ENCODE measurements at places on chromosomes 2 and 18.
A peak's percentile ranks its signal among the peaks of the same experiment; 100 is the strongest.

GRCh38 chr2:227503433-227504406 lies 31.8 kb downstream of the AGFG1 start:
- no peak for DNase-seq

DNA sequence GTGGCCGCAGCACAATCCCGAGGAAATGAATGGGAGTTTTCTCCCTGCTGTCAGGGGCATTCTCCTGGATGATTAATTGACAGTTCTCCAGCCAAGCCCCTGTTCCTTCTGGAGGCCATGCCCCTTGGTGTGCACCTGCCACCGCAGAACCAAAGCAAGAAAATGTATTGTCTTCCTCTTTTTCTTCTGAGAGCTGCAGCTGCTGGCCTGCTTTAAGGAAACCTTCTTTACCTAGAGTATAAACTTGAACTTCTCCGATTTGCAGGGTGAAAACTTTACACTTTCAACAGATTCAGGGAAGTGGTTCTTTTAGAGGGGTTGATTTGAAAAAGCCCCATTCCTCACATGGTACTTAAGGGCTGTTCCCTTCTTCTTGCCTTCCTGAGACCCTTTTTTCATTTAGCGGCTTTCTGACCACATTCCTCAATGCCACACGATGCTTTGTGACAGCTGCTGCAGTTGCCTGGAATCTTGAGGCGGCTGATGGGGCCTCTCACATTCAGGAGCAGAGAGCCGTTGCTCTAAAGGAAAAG lies 402.8 kb downstream of the TXNL1 start:
- no peak for DNase-seq

GRCh38 chr2:1487758-1488157 lies 74.5 kb downstream of the TPO start:
- no peak for DNase-seq

DNA sequence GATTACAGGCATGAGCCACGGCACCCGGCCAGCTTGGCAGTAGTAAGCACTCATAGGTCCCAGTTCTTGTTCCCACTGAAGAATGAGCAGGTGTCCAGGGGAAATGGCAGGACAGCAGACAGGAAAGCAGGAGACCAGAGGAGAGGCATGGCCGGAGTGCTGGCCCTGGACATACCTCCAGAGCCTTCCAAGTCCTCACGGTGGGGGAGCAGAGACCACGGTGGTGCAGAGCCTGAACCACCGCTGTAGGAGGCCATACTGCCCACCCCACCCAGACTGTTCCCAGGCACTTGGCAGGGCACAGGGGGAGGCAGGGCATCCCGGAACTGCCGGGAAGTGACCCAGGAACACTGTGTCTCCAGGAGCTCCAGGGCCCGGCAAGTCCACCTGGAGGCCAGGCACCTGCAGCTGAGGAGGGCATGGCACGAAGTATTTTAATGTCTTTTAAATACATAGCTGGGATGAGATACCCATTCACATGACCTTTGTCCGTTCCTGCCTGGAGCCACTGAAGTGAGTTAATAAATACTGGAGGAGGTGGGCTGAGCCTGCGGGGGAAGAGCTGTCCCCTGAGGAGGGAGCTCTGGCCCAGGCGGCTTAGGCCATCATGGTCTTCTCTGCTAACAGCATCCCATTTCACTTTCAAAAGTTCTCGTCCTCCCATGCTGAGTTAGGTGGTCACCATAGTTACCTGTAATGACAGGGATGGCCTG lies 49.7 kb upstream of the TFCP2L1 start:
- DNase-seq = no peak

GRCh38 chr2:214019973-214020345 lies 390.9 kb upstream of the VWC2L start:
- DNase-seq = no peak

DNA sequence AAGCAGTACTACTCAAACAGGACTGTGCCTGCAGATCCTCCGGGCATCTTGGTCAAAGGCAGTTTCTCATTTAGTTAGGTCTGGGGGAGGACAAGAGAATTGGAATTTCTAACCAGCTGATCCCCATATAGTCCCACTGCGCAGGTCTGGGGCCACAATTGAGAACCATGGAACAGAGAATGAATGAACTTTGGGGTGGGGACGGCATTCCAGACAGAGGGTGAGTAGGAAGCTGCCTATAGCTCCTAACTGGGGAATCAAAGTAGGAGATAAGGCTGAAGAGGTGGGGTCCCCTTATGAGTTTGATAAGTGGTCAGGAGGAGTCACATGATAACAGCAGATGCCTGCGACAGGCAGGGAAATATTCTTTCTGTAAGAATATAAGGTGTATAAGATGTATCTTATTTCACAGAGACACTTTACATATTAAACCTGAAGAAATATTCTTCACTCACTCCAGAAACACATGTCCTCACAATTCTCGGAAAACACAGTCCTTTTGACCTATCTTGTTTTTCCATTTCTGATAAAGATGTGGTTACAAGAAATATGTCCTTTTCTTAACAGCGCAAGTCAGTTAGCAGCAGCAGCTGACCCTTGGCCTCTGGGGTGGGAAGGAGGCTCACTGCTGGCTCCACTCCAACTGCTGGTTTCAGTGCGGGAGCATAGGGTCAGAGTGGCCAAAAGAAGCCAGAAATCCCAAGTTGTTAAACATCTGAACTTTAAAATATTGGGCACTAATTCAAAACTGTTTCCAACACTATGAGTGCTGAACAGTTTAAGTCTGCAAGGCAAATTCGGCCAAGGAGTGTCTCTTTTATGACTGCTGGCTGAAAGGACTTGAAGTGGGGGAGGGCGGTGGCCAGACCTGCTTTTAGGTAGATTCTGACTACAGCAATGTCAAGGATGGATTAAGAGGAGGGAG lies 12.6 kb upstream of the TMEM214 start:
- DNase-seq = no peak

GRCh38 chr2:66343259-66343658 lies 91.7 kb upstream of the MEIS1 start:
- no peak for DNase-seq

DNA sequence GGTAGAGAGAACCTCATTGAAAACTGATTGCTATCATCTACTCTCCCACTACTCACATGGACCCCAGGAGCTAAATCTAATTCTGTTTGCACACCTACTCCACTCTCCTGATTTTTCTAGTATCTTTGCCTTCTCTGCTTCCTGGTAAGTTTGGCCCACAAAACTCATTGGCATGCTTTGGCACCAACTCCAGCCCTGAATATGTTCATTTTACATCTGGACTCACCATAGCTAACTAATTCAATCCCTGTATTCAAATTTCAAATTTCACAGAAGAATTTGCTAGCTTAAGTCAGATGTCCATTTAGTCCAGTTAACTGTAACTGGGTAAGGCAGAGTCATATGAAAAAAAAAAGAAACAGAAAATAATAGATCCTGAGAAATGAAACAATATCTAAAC lies 442.1 kb downstream of the SUCLG1 start:
- DNase-seq = no peak

GRCh38 chr18:34965108-34965507 lies 76.1 kb upstream of the MAPRE2 start:
- peak; percentile 30 for DNase-seq

GRCh38 chr18:58309099-58309498 lies 265.1 kb downstream of the NEDD4L start:
- DNase-seq = no peak

DNA sequence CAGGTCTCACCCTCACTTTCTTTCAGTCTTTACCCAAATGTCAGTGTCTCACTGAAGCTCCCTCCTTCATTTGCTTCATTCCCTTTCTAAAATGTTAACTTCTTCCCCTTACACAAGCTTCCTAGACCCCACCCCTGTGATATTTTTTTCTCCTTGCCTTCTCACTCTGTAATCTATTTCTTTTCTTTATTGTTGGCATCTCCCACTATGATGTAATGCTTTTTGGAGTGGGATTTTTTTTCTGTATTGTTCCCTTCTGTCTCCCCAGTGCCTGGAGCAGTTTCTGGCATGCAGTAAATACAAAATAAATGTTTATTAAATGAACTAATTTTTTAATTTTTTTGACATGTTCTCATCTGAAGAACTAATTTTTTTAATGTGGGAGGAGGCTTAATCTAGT lies 55.9 kb upstream of the MAP3K20 start:
- DNase-seq = no peak

DNA sequence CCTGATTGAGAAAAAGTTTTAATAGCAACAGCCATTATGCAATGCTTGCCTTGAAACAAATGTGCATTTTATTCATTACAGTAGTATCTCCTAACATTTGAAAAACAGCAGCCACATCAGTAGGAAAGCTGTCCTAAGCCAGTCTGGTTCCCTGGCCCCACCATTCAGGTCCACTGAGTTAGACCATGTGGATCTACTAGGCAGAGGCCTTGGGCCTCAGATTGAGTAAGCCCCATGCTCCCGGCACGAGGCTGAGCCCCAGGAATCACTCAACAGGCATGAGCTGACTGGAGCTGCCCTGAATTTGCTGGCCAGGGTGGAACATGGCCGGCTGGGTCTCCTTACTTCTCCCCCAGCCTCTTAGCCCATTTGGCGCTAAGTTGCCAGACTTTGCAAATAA lies 103.4 kb downstream of the ZFP36L2 start:
- no peak for DNase-seq

DNA sequence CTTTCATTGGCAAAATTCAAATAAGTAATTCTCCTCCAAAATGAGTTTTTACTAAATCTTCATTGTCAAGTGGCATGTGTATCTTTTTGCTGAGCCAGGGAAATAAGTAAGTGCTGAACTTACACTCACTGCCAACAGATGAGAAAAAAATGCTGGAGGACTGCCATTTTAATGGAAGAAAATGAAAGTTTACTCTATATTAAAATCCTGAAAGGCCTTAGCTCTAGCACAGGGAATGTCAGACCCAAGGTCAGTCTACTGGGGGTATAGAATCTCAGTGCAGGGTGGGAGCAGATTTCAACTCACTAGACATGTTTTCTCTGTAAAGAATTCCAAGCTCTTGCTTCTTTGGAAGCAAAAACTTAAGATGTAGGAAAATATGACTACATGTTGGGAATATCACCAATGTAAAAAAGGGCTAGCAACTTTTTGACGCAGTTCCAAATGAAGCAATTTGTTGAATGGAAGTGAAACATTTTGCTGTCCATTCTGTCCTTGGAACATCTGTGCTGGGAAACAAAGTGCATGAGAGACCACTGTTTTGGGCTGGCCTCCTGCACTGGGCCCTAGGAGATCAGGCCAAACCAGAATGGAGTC lies 127.0 kb downstream of the ST6GAL2 start:
- DNase-seq = no peak

- DNase-seq = no peak
These were observed 1171.3 kb downstream of the DSC3 start for GRCh38 chr18:29871246-29871645.

DNA sequence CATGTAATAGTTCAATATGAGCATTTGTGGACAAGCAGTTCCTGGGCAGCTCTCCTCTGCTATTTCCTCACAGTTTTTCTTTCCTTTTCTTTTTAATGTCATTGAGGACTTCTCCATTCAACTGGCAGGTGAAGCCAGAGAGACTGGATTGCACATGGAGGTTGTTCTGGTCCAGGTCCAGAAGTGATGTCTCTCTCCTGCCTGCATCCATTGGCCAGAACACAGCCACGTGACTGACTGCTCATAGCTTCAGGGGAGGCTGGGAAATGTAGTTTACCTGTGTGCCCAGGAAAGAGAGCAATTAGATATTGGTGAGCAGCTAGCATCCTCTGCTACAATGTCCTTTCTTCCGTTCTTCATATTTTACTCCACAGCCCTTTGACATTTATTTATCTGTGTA lies 20.2 kb upstream of the ADAM23 start:
- DNase-seq = no peak

DNA sequence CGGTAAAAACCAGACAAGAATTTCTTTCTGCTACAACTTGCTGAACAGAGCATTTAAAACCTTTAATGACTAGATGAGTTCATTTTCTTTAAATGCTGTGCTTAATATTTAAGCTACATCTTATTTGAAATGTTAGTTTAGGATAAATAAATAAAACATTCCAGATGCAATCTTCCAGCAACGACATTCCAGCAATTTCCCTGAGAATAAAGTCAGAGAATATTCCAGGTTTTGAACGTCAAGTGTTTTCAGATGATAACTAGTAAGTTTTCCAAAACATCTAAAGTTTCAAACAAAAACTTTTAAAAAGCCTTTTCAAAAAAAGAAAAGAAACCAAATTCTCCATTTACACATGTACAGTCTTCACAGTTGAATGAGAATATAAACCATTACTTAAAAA lies 104.8 kb downstream of the PPP1R1C start:
- DNase-seq = no peak

GRCh38 chr2:220148471-220149248 lies 521.2 kb downstream of the SLC4A3 start:
- no peak for DNase-seq

DNA sequence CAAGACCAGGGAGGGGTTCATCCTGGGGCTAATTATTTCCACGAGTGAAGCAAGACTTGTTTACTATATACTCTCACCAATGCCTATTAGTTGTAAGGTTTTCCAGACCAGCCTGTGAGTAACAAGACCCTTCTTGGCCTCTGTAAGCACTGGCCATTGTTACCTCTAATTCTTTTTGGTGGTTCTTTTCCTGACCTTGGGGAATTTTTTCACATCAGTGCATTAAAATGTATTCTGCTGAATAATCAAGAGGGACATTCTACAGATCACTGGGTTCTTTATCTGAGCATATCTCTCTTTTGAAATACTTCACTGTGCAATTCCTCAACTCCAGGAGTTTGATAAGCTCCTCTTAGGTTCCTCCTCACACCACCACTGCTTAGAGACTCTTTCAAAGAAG lies 909.9 kb upstream of the ACVR2A start:
- no peak for DNase-seq

Data from SK-N-SH (cell line).